ENCODE measurements at places on chromosomes 2 and 18.

- no peak for DNase-seq
Measured at GRCh38 chr18:24500766-24501165, 40.3 kb downstream of the HRH4 start.

GRCh38 chr18:55336438-55337100 is 251.4 kb downstream of the TCF4 start:
- no peak for DNase-seq

GRCh38 chr2:172088245-172089004 is 3.1 kb downstream of the DLX1 start:
- peak; percentile 13 for DNase-seq

DNA sequence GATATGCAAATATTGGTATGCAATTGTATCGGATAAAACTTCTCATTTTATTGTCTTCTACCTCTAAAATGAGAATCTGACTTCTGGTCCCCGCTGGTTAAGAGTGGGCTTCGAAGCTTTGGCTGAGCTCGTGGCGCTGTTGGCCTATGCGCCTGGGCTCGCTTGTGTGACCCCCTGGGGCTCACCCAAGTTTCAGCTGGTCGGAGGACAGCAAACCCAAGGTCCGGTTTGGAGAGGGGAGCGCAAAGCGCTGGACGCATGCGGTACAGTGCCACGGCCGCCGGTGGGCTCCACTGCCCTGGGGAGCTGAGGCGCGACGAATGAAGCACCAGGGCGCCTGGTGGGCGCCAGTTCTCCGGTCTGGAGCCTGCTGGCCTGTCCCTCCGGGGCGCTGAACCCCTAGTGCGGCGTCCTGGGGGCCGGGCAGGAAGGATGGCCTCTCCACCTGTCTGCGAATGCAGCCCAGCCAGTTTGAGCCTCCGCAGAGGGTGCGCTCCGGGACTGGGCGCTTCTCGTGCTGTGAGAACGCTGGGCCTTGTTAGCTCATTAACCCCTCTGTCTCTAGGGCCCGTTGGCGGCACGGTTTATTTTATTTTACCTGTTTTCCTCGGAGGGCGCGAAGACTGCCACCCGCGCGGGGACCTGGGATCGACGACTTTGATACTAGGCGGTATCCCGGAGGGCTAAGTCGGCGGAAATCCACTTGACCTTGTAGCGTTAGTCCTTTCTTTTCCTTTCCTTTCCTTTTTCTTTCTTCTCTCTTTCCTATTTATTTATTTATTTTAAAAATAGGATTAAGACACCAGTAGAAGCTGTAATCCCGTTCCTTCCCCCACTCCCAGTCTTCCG is 10.4 kb downstream of the MEIS1 start:
- DNase-seq: no peak

- no peak for DNase-seq
Measured at GRCh38 chr2:36952748-36953197, 13.6 kb downstream of the STRN start.

- no peak for DNase-seq
Measured at GRCh38 chr2:231935207-231935524, 9.0 kb upstream of the NPPC start.

DNA sequence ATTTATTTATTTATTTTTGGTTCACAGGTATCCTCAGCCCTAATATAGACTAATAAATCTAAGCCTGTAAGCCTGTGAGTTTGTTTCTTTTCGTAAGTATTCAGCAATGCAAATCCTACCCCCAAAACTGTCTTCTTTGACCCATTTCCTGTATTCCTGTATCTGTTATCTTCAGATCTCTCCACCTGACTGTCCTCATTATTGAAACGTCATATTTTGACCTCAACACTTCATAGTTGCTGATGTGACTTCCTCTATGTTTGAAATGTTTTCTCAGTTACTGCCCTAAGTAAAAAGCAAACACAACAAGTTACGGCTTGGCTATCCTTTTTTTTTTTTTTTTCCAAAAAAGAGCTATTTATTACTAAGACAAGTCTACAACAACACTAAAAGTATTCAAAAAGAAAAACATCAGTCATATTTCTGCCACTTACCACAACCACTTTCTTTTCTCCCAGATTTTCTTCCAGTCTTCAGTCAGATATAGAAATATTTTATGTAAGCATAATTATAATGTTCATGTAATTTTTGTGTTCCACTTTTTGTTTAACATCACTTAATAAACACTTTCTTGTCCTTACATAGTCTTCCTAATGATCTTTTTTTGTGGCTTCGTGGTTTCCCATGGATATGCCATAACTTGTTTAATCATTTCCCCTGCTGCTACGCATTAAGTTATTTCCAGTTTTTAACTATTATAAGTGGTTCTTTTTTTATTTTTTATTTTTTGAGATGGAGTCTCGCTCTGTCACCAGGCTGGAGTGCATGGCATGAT is 45.0 kb upstream of the EML4 start:
- no peak for DNase-seq

DNA sequence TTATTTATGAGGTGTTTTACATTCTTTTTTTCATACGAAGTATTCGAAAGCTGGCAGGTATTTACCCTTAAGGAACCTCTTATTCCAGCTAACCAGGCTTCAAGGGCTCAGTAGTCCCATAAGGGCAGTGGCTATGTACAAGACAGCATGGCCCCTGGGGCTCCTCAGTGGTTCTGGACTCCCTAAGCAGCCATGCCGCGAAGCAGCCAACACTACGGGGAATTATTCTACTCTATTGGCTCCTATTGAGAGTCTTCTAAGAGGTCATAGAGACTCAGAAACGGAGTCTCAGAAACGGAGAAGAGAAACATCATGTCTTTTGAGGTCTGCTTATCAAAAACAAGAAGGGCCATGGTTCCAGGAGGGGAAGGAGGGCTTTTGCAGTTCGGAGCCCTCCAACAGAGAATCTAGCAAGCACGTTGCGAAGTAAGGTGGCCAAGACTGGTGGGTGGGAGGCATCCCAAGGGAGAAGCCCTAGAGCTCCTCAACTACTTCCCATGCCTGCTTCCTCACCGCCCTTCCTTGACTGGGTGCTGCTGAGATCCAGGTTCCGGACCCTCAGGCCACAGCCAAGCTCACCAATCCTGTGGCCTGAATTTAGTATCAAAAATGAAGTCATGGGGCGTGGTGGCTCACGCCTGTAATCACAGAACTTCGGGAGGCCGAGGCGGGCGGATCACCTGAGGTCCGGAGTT is 109.7 kb downstream of the INO80D start:
- no peak for DNase-seq

DNA sequence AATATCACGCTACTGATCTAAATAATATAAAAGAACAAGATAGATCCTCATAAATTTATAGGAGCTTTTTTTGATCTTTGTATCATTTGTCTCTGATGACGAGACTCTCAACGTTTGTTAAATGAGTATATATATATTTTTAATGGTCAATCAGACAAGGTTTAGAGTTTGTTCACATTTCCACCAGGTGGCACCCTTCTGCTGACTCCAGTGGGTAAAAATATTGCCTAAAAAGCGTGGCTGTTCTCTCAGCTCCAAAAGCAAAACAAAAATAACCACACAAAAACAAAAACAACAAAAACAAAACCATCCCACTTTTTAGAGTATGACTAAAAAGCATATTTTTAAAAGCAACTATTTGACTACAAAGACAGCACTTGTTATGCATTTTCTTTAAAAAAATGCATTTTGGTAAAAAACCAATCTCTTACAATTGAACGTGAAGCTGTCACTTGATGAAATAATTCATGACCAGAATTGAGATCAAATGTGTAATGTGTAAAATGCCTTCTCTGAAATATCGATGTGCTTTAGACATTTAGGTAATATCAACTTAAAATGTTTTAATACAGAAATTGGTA is 723.2 kb downstream of the DPP10 start:
- no peak for DNase-seq

DNA sequence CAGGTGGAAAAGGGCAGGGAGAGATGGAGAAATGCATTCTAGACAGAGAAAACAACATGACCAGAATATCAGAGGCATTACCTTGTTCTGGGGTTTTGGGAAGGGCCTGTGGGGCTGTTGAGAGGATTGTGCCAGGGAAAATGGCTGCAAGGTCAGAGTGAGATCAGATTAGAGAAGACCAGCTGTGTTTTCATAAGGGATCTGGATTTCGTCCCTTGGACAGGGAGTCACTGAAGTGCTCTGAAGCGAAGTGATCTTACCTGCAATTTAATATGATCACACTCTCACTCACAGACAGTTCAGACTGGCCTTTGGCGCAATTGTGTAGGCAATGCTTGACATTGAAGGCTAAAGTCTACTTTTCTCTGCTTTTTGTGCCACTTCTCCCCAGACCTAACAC is 20.3 kb upstream of the REG3G start:
- no peak for DNase-seq

Data from 8988T (cell line).